NCI-H1436 (cell line): ENCODE measurements at places on chromosomes 5 and 9.

DNA sequence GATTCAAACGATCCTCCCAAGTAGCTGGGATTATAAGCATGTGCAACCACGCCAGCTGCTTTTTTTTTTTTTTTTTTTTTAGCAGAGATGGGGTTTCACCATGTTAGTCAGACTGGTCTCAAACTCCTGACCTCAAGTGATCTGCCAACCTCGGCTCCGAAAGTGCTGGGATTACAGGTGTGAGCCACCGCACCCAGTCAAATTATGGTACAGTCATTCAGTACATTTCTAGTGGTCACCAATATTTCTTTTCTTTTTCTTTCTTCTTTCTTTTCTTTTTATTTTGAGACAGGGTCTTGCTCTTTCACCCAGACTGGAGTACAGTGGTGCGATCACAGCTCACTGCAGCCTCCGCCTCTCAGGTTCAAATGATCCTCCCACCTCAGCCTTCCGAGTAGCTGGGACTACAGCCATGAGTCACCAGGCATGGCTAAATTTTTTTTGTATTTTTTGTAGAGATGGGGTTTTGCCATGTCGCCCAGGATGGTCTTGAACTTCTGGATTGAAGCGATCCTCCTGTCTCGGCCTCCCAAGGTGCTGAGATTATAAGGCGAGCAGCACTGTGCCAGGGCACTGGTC is 25.4 kb upstream of the DCP2 start:
- DNase-seq, result no peak

GRCh38 chr5:73280821-73281746 is 108.1 kb downstream of the TMEM174 start:
- DNase-seq, result peak; percentile 68

- DNase-seq, result no peak
These were observed 70.9 kb downstream of the SETX start for GRCh38 chr9:132283863-132284262.

DNA sequence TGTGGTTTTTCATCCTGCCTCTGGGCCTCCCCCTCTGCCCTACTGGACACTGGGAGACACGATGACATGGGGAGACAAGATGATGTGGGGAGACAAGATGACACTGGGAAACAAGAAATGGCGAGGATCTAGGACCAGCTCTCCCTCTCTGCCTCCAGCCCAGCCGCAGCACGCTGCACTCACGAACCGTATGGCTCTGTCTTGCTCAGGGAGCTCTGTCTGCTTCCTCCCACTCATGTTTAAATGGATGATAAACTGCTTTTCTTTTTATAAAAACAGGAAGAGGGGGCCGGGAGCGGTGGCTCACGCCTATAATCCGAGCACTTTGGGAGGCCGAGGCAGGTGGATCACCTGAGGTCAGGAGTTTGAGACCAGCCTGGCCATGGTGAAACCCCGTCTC is 73.7 kb downstream of the SPATA31D1 start:
- DNase-seq, result no peak

DNA sequence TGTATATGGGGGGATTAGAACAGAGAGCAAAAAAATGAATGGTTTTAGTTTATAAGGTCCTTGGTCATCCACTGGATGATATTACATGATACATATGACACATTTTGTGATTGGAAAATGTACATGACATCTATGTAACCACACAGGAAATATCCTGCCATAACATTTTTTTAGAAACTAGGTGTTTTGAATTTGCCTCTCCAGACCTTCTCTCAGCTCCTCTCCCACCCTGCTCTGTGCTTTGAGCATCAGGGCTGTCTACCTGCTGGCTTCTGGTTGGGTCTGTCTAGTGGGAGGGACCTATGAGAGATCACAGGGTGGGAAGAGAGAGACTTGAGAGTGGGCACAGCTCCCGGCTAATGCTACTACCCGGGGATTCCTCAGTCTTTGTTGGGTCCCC is 24.4 kb downstream of the AKNA start:
- DNase-seq, result no peak

DNA sequence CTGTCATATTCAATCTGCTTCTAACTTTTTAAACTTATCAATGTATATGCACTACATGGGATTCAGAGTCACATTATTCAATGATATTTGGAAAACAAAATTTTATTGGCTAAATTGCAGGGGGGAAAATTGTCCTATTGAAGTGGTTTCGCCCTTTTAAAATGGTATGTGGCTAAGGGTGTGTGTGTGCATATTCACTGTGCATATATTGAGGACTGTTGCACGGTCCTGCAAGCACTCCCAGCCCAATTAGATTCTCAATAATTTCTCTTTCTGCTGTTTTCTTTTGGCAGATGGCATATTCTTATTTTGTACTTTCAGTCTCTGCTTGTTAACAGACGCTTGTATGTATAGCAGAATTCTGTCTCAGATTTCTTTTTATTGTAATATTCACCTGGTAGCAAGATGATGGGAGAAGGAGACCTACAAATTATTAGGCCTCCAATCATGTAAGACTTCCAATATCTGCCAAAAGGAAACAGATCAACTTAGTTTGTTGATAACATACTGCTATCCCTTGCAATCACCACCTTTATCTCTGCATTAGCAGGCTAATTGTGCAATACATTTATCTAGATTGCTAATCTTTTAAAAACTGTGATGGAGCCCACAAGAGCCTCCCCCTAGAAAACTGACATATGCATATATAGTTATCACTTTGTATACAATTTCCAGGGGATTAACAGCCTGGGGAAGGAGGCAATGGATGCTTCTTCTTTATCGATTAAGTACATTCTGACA is 411.5 kb downstream of the PLK2 start:
- no peak for DNase-seq

DNA sequence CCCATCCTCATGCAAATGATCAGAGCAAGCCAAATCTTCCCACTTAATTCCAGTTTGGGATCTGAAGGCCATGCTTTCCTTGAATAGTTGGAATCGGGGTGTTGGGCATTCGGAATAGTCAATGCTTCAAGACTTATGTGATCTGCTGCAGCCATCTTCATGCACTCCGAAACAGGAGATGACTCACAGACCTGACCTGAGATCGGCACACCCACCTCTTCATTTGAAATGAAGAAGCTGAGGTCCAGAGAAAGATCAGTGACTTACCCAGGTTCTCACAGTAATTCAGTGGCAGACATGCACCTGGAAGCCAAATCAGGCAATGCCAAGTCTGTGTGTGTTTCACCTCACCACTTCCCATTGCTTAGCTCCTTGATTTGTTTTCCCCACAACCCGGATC is 33.0 kb downstream of the FOXD1 start:
- no peak for DNase-seq

DNA sequence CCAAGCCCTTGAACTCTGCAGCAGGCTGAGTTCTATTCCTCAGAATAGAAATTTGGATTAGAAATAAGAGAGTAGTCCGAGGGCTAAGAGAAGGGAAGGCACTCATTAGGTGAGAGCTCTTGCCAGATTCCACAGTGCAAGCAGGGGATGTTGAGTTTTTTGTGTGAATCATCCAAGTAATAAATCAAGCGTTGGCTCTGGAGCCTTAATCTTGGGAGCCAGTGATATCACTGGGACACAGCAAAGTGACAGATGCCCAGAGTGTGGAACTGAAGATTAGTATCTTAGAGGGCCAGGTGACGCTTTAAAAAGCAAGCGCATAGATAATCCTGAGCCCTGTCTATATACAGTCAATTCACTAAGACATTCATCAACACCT is 60.3 kb downstream of the FOXD1 start:
- DNase-seq, result peak; percentile 14
